ENCODE measurements at places on chromosomes 5 and 9.

GRCh38 chr5:58447226-58447625 is 12.7 kb downstream of the PLK2 start:
- no peak for DNase-seq

DNA sequence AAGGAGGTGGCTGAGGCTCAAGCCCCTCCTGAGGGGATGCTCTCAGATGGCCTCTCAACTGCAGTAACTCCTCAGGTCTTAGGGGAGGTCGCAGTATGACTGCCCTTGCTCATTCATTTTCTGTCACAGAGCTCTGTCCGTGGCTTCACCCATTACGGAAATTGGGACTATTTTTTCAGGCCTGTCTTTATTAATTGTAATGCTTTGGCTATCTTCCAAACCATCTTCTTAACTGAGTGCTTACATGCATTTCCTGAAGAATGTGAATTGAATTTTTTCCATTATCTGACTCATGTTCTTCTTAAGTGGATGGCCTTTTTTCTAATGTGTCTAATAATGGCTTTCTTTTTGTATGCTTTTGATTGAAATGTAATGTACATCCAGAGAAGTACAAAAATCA is 36.4 kb upstream of the SV2C start:
- no peak for DNase-seq

DNA sequence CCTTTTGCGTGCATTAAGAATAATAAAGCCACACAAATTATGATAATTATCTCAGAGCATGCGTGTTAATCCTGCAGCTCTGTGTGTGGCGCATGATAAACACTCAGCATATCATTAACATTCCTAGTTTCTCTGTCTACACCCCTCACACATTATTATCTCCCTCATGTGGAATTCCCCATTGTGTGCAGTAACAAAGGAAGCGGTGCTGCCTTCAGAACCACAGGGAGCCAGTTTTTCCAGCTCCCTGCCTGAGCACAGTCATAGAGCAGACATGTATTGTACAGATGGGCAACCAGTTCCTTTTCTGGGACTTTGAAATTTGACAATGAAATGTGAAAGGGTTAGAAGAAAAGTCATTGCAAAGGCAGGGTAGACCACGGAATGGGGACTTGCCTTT is 1365.5 kb upstream of the CDH9 start:
- no peak for DNase-seq

DNA sequence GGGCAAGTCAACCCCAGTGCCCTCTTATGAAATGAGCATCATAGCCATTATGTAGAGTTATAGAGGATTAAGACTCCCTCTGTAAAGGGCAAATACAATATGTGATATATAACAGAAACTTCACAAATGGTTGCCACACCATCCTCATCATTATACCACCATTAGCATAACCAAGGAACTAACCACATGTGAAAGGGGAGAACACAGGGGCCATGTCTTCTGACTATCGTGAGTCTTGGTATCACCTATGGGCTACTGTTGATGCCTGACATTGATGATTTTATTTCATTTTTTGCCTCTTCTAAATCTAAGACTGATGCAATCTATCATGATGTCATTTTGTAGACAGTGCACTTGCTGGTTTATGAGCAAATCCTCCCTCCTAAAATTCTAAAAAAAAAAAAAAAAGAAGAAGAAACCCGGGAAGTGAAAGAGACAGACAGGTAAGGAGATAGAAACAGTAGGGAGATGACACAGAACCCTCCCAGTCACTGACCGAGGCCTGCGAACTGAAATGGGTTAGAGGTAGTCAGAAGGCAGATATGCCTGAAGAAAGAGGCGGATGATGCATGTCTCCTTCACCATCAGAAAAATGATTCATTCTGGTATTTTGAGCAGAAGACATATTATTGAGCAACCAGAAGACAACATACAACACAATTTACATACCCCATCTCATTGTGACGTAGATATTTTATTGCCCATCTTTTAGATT is 266.0 kb downstream of the DMAC1 start:
- DNase-seq, result no peak

GRCh38 chr9:138049085-138049778 is 171.7 kb downstream of the CACNA1B start:
- no peak for DNase-seq

DNA sequence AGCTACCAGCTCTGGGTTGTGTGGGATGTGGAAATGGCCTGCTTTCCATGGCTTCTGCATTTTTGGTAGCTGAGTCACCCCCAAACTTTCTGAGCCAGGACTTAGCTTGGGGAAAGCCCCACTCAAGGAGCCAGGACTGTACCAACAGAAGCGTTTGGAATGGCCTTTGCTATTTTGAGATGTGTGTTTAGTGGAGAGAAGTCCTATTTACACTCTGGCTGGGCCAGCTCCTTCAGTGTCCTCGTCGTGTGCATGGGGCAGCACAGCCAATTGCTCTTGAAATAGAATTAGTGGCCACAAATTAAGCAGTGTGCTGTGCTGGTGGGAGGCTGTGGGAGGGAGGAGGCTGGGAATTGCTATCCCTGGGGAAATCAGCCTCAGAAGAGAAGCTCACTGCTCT is 51.6 kb downstream of the ENTREP1 start:
- DNase-seq, result no peak

- no peak for DNase-seq
These were observed 61.2 kb downstream of the MRPS30 start for GRCh38 chr5:44869928-44870327.

DNA sequence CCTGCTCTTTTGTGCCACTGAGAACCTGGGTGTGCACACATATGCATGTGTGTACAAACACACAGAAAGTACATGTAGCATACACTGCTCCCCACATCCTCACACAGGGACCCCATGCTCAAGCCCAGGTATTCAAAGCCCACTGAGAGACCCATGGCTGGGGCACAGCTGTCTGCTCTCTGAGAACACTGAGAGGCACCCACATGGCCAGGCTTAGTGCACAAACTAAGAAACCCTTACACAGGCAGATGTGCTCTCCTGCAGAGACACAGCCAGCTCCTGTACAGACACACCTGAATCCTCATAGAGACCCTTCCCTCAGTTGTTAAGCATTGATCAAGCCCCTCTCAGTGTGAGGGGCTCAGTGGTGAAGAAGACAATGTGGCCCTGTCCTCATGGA is 92.5 kb downstream of the CACNA1B start:
- no peak for DNase-seq

DNA sequence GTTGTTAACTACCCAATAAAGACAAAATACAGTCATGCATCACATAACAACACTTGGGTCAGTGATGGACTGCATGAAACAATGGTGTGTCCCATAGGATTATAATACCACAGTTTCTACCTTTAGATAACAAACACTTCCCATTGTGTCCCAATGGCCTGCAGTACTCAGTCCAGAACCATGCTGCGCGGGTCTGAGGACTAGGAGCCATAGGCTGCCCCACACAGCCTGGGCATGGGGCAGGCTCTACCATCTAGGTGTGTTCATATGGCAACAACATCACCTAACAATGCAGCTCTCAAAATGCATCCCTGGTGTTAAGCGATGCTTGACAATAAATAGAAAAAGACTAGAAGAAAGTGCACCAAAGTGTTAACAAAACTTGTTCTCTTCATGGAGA is 6.8 kb downstream of the IPPK start:
- no peak for DNase-seq

DNA sequence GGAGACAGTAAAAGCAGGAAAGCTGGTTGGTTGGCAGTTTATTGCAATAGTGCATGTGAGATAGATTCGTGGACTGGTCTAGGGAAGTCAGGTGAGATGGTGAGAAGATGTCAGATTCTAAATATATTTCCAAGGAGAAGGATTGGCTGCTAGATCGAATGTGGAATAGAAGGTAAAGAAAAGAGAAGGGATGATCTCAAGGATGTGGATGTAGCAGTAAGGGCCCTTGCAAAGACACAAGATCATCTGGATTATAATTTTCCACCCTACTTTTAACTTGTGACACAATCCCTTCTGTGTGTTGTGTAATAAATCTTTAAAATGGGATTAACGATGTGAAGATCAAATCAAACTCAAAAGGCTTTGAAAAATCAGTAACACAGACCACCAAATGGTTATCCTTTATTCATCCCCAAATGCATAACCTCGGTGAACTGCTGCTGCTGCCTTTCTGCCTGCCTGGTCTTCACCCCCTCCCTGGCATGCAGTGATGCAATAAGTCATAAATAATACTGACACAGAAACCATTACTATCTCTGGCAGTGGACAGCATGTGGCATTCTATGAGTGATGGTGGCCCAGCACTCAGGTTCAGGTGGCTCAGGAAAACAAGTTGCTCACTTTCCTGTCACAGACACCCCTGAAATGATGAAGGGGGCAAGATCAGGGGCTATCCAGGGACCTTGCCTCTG is 178.4 kb downstream of the FAM114A2 start:
- no peak for DNase-seq

DNA sequence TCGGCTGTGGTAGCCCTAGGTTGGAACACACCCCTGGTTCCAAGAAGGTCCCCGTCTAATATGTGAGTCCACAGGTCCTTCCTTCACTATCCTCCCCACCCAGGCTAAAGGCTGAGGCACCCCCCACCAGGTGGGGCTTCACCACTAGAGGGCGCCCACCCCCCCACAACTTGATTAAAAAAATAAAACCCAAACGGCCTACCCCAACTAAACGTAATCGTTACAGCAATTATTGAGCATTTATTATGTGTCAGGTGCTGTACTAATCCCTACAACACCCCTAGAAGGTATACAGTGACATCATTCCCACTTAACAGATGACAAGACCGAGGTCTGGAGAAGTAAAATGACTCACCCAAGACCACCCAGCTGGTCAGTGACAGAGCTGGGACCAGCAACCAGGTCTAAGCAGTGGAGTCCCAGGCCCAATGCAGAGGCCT is 65.0 kb downstream of the FGF18 start:
- DNase-seq, result peak; percentile 14

DNA sequence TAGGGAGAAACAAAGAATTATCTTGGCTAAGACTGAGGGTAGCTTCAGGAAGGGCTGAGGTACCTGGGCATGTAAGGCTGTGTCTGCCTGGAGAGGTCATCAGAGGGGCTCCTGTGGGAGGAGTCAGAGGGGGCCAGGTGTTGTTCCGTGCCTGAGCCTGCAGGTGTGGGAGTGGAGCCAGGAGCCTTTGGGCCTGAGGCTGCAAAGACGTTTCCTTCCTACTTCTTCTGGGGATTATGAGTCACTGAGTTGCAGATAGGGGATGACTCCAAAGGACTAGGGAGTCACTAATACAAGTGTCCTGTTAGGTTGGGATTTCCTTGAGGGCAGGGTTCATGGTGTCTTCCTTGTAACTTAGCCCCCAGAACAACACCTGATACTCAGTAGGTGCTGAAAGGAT is 391.1 kb downstream of the ARHGEF28 start:
- DNase-seq, result no peak

DNA sequence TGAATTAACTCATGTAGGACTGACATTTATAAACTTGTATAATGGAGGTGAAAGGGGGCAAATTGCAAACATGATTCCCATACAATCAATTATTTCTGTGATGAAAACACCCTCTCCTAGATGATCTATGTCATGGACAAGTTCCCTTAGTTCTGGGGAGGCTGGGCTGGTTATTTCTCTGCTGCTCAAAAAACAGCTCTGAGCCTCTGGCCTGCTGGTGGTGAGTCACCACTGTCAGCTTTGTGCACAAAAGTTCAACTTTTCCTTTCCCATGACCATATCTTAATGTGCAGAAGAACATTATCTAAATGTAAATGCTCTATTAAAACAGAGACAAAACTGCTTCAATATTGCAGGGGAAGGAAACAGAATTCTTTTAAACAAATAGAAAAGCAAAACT is 85.0 kb downstream of the HMHB1 start:
- no peak for DNase-seq

GRCh38 chr9:99150451-99151171 is 45.7 kb downstream of the TGFBR1 start:
- peak; percentile 79 for DNase-seq

- no peak for DNase-seq
These were observed 53.4 kb downstream of the MAN2A1 start for GRCh38 chr5:109743041-109743531.

DNA sequence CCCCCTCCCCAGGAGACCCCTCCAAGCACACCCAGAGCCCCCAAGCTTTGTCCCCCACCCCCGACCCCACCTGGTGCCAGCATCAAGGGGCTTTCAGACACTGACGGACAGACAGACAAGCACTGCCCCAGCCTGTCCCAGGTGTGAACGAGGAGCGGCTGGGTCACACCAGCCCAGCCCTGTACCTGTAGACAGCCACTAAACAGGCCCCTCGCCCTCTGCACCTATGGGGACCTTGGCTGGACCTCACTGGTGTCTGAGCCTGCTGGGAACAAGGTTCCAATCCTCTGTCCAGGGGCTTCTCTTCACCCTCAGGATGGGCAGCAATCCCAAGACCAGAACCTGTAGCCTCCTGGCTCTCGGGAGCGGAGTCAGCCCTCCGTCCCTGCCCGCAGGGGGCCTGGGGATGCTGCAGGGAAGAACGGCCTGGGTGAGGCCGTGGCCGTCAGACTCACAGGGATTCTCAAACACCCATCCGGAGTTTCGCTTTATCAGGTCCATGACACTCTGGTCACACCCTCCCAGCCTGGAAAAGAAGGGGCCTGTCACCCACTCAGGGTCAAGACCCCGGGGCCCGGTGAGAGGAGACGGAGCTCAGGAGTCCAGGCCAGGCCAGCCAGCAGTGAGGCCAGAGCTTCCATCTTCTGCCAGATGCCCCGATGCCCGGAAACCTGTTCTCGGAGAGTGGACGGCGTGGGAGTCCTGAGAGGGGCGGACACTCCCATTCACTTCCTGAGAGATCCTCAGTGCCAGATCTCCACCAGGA is 2.8 kb downstream of the LCN6 start:
- DNase-seq, result no peak

GRCh38 chr9:16726718-16727451 is 143.6 kb downstream of the BNC2 start:
- no peak for DNase-seq

- DNase-seq, result no peak
These were observed 11.4 kb upstream of the DNAH5 start for GRCh38 chr5:13955896-13956295.

DNA sequence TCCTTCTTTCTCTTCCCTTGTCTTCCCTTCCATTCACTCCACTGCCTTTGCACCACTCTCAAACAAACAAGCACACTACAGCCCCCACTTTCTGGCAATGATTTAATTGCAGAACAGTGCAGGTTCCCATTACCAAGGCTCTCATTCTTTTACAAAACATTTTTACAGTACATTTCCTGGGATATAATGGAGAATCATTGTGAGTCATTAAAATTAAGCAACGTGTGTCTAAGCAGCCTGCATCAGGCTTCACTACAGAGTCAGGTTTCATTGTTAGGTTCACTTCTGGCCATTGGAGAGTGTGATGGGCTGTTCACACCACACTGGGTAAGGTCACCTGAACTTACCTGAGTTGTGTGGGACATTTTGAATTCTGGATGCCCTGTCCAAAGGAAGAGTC is 303.5 kb downstream of the TRIM32 start:
- DNase-seq, result no peak

- no peak for DNase-seq
These were observed 173.7 kb upstream of the SLC12A2 start for GRCh38 chr5:127909821-127910220.

GRCh38 chr5:16464664-16465543 is 696 bp downstream of the ZNF622 start:
- DNase-seq, result no peak

- DNase-seq, result no peak
These were observed 11.3 kb upstream of the RNF130 start for GRCh38 chr5:180082633-180083420.

GRCh38 chr5:7420510-7421280 is 24.8 kb downstream of the ADCY2 start:
- DNase-seq, result no peak

- no peak for DNase-seq
These were observed 1.6 kb downstream of the CLPTM1L start for GRCh38 chr5:1343315-1343751.

- no peak for DNase-seq
These were observed 8.5 kb upstream of the C1QTNF3 start for GRCh38 chr5:34051374-34051980.

GRCh38 chr9:78004478-78005229 is 27.0 kb downstream of the GNAQ start:
- DNase-seq, result no peak
